ENCODE measurements at places on chromosomes 6 and 20.

DNA sequence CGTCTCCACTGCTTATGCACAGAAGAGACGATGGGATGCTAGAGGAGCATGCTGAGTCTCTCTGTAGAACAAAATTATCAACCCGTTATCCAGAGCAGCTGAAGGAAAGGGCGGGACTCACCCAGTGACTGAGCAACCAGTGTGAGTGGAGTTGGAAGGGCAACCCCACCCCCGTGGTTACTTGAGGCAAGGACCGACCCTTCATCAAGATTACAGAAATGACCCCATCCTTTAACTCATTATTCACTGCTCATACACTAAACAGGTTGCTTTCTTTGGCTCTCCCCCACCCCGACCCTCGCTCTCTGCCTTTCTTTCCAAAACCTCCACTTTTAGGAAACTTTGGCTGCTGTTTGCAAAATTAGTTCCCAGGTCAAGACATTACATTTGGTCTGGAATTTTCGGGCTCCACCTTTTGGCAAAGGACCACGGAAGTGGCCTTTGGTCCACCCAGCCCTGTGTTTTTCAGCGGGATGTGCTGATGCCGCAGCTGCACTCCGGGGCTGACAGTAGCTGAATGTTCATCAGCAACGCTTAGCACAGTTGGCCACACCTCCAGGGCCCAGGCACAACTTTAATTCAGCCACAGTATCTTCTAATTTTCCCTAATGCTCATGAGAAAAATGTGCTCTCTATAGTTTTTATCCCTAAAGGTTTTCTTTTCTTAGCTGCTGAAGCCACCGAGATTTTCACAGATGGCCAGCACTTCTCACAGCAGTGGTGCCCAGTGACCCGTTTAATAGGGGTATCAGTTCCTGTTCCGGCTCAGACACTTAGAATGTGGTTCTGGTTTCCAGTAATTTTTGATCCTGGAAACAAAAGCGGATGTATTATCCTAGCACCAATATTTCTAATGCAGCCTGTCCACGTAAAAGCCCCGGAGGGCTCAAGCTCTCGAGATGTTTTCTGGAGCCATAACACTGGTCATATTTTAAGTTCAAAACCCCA, 103.6 kb upstream of the NXT1 start:
- no peak for DNase-seq

DNA sequence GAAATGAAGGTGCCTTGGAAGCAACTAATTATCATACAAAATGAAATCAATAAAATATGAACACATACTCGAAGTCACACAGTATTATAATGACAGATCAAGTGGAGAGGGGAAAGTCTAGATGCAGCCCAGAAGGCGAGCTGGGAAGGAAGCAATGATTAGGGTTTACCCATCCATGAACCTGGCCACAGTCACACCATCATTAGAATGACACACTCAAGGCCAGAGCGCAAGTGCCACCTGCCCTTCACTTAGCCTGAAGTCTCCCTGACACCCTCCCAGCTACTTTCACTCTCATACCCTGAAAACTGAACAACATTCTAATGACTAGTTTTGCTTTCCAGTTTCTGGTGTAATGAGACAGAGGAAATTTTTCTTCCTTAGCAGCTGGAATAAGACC, 302.8 kb upstream of the JARID2 start:
- no peak for DNase-seq

GRCh38 chr6:33792981-33793380, 4.1 kb upstream of the LEMD2 start:
- DNase-seq = no peak

DNA sequence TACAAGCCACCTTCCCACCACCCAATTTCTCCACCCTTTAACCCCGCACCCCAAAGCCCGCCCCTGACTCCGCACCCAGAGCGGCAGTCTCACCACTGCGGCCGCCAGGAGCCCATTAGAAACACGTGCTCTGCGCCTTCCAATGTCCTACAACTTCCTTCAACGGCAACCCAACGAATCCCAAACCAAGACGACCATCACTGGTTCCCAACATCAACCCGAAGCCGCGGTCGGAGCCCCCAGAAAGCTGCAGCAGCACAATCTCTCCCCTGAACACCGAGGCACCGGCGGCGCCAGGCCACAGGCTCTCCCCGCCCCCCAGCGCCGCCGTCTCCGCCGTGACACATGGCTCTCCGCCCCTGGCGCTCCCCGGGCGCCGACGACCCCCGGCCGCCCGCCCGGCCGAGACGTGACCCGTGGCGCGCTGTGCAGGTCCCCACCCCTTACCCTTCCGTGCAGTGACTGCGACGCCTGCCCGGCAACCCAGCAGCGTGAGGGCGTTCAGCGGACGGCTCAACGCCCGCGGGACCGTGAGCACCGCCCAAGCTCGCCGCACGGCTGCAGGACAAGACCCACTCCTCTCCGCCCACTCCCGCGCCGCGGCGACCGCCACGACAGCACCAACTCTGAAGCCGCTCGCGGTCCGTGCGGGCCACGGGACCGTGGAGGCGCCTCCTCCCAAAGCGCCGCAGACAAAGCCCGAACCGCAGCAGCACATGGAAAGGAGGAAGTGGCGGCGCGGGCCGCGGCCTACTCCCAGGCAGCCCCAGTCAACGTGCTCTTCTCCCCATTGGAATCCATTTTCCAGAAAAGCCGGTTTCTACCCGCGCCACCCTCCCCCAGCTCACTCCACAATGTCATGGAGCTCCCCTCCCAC, 551 bp downstream of the SYNCRIP start:
- peak; percentile 4 for DNase-seq

DNA sequence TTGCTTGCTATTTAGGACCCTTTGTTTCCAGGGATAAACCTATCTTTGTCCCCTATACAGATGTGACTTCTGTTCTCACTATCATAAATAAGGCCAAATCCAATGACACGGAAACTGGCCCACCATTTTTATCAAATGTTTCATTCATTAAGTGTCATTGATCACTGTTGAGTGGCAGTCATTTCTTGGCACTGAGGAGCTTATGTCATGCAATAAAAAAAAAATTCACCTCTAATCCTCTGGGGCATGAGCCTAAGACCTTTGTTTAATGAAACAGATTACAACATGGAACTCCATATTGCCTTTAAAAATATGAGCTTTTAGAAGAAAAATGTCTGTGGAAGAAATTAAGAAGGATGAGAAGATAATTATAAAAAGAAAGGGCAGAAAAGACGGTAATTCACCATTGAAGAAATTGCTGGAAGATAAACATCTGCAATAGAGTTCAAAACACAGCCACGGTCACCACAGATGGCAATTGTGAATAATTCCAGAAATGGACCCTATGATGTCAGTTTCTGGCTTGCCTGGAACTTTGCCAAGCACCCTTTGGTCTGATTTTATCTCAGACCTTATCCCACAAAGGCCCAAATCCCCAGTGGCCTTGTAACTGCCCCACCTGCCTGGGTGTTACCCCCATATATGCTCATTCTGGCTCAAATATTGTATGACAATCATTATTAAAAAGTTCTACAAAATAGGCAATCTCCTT, 91.1 kb downstream of the DST start:
- no peak for DNase-seq

Data from activated CD8-positive, alpha-beta memory T cell treated with anti-CD3 and anti-CD28 coated beads for 1 hour (primary cell).